ENCODE measurements at places on chromosomes 6 and 20. TPM values are rescaled to one million over a fixed set of nuclear protein-coding genes. Genes with fewer than 3 reads are reported as not detected.

TOMM34 gene
- total RNA-seq = 4.1 TPM

GPRC6A gene
- total RNA-seq = not detected

SLC26A8 gene
- total RNA-seq = 3.7 TPM

SAMD10 gene
- 7.9 TPM for total RNA-seq

RAMACL gene
- total RNA-seq = 3.5 TPM

GSTA4 gene
- 84.5 TPM for total RNA-seq

APMAP gene
- 49.2 TPM for total RNA-seq

LPA gene
- 4.4 TPM for total RNA-seq

DEFB116 gene
- total RNA-seq = not detected

JAG1 gene
- 50.8 TPM for total RNA-seq

TGM3 gene
- 0.27 TPM for total RNA-seq

MAPK14 gene
- total RNA-seq = 56.8 TPM

TMEM14A gene
- 44.6 TPM for total RNA-seq

RSPO3 gene
- 7.4 TPM for total RNA-seq

ZNF341 gene
- total RNA-seq = 3.4 TPM

DCDC2 gene
- 2.6 TPM for total RNA-seq

LAMA4 gene
- 65.4 TPM for total RNA-seq

TMEM200A gene
- total RNA-seq = 12.0 TPM

CFB gene
- 2.2 TPM for total RNA-seq

PSORS1C1 gene
- total RNA-seq = not detected

PROCR gene
- 13.1 TPM for total RNA-seq

FILIP1 gene
- 1.5 TPM for total RNA-seq

ZNF334 gene
- total RNA-seq = 30.8 TPM

ATAT1 gene
- total RNA-seq = 58.2 TPM

PLAGL1 gene
- total RNA-seq = 20.1 TPM

SLC22A7 gene
- 0.36 TPM for total RNA-seq

OR12D3 gene
- total RNA-seq = not detected

SLC17A1 gene
- not detected for total RNA-seq

TREM2 gene
- 6.0 TPM for total RNA-seq

SLCO4A1 gene
- total RNA-seq = 2.1 TPM

PTK6 gene
- not detected for total RNA-seq

WFDC10B gene
- not detected for total RNA-seq

SPINT4 gene
- not detected for total RNA-seq

BPIFA1 gene
- not detected for total RNA-seq

STX11 gene
- 1.2 TPM for total RNA-seq

SIRPD gene
- total RNA-seq = not detected

SIRPG gene
- not detected for total RNA-seq

EFCAB8 gene
- not detected for total RNA-seq

SNPH gene
- total RNA-seq = 12.8 TPM

MCHR2 gene
- total RNA-seq = 0.91 TPM

KIAA0408 gene
- total RNA-seq = 74.0 TPM

MAP3K5 gene
- total RNA-seq = 12.5 TPM

TMEM217 gene
- total RNA-seq = 1.00 TPM

PHACTR1 gene
- 35.8 TPM for total RNA-seq

SMOC2 gene
- 1.9 TPM for total RNA-seq

C6orf118 gene
- total RNA-seq = 17.1 TPM

PNLDC1 gene
- not detected for total RNA-seq

VWA7 gene
- 0.36 TPM for total RNA-seq

GNMT gene
- 0.36 TPM for total RNA-seq

ZNF311 gene
- total RNA-seq = 5.5 TPM

DNMT3B gene
- total RNA-seq = 9.3 TPM

ENPP1 gene
- 1.6 TPM for total RNA-seq

LY6G6D gene
- not detected for total RNA-seq

PKHD1 gene
- total RNA-seq = 0.18 TPM

LHFPL5 gene
- total RNA-seq = 1.00 TPM

GRM1 gene
- 28.9 TPM for total RNA-seq

APOM gene
- 0.91 TPM for total RNA-seq

DAAM2 gene
- total RNA-seq = 7.3 TPM
